ENCODE measurements at places on chromosomes 16 and 17.

- DNase-seq, result no peak
Measured at GRCh38 chr16:67184453-67184994, 761 bp upstream of the MATCAP1 start.

- DNase-seq, result no peak
Measured at GRCh38 chr16:15874745-15875314, 13.6 kb downstream of the CEP20 start.

GRCh38 chr17:19723964-19724363 lies 7.6 kb upstream of the SLC47A2 start:
- no peak for DNase-seq

GRCh38 chr16:57642160-57643135 lies 14.0 kb downstream of the ADGRG1 start:
- DNase-seq, result no peak

DNA sequence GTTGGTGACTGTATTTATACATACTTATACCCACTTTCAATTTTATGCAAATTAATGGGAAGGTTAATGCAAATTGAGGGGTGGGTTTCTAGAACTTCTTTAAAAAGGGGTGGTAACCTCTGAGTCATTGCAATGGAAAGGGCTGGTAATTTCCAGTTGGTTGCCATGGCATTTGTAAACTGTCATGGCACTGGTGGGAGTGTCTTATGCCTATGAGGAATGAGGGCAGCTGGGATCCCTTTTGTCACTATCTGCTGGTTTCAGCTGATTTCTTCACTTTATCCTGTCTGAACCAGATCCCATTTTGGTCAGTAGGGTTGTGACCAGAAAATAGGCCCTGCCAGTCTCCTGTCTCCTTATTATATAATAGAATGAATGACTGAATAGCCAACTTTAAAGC lies 1006.7 kb upstream of the GOT2 start:
- no peak for DNase-seq

DNA sequence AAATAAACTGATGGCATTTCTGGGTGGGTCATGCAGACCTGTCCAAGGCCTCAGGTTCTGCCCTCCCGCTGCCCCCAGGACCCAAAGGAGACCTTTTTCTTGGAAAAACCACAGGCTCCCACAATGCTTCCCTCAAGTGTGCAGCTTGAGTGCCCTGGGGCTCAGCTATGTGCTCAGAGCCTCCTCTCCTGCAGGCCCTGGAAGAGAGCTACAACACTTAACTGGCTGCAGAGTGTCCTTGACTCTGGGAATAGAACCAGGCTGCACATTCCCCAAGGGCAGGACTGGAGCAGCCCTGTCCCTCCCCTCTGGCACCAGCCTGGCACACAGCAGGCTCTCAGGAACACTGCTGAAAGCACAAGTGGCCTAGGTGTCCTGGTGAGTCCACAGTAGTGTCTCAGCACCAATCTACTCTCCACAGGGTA lies 4.8 kb upstream of the SREBF1 start:
- no peak for DNase-seq

GRCh38 chr17:29111816-29112499 lies 68.2 kb downstream of the MYO18A start:
- peak; percentile 43 for DNase-seq
